ENCODE measurements at places on chromosomes 6 and 20.

DNA sequence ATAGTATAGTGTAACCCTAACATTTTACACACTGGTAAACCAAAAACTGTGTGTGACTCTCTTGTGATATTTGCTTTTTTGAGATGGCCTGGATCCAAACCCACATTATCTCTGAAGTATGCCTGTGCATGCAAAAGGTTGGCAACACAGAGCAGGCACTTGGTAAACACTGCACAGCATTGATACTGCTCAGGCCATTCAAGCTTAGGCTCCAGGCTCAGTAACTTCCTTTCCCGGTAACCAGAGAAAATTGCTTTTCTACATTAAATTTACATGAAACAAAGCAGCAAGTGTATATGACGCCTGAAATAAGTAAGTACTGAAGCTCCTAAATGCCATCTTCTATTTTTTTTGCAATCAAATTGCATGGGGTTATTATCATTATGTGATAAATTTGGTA is 205.7 kb downstream of the EPM2A start:
- DNase-seq, result no peak

GRCh38 chr20:25476106-25477013 is 68.9 kb downstream of the GINS1 start:
- DNase-seq, result no peak

GRCh38 chr6:11479296-11479695 is 58.3 kb upstream of the TMEM170B start:
- DNase-seq, result no peak

DNA sequence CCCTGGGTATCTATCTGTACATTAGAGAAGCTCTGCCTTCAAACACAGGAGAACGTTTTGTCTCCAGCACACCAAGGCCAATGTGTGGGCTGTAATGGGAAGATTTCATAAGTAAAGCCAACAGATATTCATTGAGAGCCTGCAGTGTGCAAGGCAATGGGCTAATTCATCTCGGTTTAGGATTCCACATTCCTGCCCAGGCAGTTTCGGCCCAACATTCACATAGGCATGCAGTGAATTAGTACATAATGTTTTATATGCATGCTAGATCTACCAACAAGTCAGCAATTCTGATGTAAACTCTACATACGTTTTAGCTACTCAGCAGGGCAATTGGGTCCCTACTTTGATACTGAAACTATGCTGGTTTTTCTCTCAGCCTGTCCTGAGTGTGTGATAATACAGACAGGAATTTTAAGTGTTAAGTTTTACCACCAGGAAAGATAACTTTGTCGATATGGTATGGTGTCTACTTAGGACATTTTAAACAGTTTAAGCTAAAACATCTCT is 46.9 kb upstream of the NAA20 start:
- DNase-seq, result no peak

DNA sequence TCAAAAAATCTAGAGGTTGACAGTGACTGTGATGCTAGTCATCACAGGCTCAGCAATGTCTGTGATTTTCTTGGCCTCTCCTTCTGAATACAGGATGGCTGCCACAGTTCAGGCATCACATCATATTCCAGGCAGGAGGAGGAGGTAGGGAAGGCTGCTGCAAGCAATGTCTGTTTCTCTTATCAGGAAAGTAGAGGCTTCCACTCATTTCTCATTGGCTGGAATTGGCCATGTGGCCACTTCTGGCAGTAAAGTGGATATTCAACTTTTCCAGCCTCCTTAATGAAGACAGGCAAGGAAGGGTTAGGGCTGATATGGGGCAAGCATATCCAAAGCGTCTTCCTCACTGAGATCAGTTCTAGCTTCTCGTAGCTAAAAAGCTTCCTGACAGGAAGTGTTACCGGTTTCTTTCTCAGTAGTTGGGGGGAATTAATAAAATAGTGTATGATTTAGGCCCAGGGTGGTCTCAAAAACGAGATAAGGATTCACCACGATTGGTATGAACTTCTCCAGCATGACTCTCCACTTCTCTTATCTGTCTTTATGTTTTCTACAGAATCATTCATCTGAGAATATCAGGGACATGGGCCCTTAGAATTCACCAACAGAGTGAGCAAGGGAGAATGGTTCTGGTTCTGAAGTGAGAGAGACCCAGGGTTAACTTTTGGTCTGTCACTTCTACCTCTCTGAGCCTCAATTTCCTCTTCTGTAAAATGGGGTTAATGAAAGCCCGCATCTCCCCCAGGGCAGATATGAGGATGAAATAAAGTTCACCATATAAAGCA is 32.7 kb upstream of the PSMF1 start:
- no peak for DNase-seq

DNA sequence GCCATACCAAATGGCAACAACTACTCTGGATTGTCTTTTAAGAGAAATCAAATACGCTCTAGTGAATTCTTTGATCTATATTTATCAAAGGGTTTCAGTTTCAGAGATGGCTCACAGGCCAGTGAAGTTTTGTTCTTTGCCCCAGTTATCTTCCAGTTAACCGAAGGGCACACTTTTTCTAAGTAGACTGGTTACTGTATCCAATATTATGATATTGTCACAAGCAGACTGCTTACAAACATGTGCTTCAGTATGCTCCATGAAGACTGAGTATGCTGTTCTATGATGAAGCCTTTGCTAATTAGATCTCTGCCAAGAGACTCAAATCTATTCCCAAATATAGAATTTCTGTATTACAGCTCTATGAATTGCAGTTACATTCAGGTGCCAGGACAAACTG is 181.1 kb downstream of the REV3L start:
- no peak for DNase-seq

- no peak for DNase-seq
Measured at GRCh38 chr20:19823971-19824370, 65.9 kb downstream of the RIN2 start.

GRCh38 chr6:163386329-163386908 is 28.1 kb upstream of the QKI start:
- no peak for DNase-seq
